Activated CD8-positive, alpha-beta memory T cell treated with anti-CD3 and anti-CD28 coated beads for 1 hour (primary cell): ENCODE measurements at places on chromosomes 1 and 21.

DNA sequence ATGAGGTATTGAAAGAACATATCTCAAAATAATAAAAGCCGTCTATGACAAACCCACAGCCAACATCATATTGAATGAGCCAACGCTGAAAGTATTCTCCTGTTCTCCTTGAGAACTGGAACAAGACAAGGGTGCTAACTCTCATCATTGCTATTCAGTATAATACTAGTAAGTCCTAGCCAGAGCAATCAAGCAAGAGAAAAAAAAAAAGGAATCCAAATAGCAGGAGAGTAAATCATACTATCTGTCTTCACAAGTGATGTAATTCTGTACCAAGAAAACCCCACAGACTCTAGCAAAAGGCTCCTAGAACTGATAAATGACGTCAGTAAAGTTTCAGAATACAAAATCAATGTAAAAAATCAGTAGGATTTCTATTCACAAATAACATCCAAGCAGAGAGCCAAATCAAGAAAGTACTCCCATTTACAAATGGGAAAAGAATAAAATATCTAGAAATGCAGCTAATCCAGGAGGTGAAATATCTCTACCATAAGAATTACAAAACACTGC, 1632.8 kb downstream of the NCAM2 start:
- DNase-seq: no peak

GRCh38 chr1:72283307-72284083, 1.2 kb upstream of the NEGR1 start:
- no peak for DNase-seq

DNA sequence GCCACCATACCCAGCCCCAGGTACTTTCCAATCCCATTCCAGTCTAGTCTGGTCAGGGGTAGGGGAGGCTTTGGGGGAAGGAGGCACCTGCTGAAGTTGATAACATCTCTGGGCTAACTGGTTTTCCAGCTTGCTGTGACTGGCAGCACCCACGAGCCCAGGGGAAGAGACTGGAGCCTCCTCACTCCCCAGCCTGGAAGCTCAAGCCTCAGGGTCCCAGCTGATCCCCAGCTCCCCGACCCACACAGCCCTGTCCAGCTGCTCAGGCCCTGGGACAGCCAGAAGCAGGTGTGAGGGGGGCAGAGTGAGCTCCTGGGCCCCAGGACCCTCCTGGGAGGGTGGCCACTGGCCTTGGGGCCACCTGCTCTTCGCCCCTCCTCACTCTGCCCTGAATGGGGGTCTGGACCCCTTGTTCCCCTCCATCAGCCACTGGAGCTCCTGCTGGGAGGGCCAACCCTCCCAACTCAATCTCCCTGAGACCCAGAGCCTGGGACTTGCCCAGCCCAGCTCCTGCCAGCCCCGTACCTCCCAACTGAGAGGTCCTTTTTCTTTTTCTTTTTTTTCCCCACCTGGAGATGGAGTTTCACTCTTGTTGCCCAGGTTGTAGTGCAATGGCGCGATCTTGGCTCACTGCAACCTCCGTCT, 23.5 kb upstream of the RNU1-4 start:
- DNase-seq: no peak

DNA sequence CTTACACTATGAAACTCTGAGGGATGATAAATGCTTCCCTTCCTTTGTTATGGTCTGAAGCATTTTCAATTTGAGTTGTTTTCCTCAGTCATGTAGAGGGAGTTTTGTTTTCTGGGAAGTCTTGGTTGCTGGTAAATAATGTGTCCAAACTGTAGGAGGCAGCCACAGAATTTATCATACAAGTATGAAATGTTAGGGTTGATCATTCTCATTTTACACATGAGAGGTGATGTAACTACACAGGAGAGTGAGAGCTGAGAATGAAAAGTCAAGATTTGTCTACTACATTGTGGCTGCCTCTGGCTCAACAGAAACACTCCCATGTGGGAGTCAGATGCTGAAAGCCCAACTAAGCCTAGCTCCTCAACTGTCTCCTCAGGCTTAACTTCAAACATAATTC, 182.5 kb upstream of the SGIP1 start:
- DNase-seq: no peak

DNA sequence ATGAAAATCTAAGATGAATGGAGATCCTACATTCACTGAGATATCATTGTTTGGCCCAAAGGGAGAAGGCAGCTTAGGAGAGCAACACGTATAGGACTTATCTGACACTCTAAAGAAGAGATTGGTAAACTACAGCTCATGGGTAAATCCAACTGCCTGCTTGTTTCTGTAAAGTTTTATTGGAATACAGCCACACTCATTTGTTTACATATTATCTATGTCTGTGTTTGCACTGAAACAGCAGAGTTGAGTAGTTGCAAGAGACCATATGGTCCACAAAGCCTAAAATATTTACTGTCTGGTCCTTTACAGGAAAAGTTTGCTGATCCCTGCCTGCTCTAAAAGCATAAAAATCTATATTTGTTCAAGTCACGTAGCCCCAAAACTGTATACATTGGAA, 14.3 kb upstream of the LRRC53 start:
- DNase-seq: no peak

DNA sequence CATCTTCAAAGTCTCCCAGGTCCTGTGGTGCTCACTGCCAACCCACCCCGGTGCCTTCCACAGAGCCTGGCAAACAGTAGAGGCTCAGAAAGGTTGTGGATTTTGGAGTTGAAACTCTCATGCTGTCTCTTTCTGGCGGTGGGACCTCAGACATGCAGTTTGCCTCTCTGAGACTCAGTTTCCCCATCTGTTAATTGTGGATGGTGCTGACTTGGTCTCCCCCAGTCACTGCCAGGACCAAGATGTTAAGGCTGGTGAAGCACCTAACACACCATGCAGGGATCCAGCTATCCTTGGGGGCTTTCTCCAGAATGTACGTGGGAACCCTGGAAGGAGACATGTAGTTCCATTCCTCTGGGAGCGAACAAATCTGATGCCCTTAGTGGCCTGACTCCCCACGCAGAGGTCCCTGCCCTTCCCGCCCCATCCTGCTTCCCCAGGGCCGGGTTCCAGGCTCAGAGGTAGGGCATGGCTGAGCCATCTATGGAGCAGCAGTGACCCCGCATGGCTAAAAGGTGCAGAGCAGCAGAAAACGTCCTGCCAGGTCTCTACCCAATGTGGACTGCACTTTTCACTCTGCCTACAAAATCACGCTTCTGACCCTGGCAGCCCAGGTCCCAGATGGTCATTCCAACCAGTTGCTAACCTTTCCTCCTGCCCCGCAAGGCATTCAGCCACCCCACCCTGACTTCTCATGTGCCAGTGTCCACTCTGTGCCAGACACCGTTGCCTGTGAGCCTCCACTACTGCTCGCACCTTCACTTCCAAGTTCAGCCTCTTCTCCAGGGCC, 9.2 kb upstream of the TTC22 start:
- peak; percentile 45 for DNase-seq

DNA sequence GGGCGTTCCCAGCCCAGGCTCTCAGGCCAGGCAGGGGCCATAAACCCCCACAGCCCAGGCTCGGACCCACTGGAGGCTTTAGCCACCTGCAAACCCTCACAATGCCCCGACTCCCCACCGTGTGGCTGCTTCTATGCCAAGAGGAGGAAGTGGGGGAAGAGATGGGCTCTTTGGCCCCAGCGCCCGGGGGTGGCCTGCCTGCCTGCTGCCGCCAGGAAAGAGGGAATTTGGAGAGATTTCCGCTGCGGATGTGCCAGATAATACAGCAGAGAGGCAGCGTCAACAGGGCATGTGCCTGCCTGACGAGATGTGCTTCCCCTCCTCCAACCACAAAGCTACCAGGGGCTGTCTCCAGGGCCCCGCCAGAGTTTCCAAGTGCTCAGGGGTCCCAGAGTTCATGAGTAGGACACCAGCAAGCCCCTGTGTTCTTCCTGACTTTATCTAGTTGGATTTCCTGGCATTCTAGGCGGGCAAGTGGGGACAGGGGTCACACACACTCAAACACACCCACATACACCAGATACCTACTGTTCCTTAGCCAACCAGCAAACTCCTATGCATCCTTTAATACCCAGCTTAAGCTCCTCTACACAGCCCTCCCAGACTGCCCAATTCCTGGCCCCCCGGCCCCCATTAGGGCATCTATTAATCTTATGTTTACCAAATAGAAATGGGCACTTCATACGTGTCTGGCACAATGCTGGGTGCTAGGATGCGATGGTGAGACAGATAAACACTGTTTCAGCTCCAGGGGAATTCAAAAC, 14.1 kb downstream of the EPHA2 start:
- DNase-seq: no peak

- no peak for DNase-seq
These were observed 89.3 kb downstream of the LAMC2 start for GRCh38 chr1:183275322-183275721.

GRCh38 chr1:91537281-91537986, 36.8 kb downstream of the CDC7 start:
- no peak for DNase-seq

GRCh38 chr1:227120826-227121225, 180.7 kb downstream of the COQ8A start:
- no peak for DNase-seq
